ENCODE measurements at places on chromosomes 4 and X. TPM values are rescaled to one million over a fixed set of nuclear protein-coding genes. Genes with fewer than 3 reads are reported as not detected.

Gene AFM
- not detected for total RNA-seq

Gene DNAAF6
- not detected for total RNA-seq

Gene LSM6
- 32.5 TPM for total RNA-seq

Gene TMEM35A
- 0.14 TPM for total RNA-seq

Gene STS
- 0.34 TPM for total RNA-seq

Gene F11
- total RNA-seq = not detected

Gene ADAM29
- total RNA-seq = not detected
